ENCODE measurements at places on chromosomes 16 and 17.

DNA sequence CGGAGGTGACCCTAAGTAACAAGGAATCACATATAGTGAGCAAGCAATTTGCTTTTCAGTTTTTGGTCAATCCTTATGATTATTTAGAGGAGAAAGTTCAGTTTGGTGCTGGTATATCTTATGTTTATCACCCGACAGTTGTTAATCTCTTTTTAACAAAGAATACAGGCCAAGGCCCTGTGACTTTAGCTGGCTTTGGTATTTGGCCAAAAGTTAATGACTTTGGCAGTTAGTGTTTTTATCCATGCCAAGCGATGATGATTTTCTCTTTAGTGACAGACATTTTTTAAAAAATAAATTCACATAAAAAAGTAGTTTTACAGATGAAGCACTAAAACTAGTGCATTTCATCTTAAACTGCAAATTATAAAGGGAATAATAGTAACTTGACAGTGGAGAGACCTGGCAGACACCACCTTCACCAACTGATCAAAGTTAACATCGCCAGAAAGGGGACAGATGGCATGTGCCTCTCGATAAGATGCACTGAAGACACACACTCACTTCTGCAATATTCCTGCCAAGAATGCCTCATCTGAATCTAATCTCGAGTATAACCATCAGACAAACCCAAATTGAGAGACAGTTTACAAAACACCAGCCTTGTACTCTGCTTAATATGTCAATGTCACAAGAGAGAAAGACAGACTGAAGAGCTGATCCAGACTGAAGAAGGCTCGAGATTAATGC lies 6.9 kb downstream of the DEXI start:
- DNase-seq: no peak

GRCh38 chr17:50816771-50817751 lies 18.3 kb upstream of the WFIKKN2 start:
- no peak for DNase-seq

DNA sequence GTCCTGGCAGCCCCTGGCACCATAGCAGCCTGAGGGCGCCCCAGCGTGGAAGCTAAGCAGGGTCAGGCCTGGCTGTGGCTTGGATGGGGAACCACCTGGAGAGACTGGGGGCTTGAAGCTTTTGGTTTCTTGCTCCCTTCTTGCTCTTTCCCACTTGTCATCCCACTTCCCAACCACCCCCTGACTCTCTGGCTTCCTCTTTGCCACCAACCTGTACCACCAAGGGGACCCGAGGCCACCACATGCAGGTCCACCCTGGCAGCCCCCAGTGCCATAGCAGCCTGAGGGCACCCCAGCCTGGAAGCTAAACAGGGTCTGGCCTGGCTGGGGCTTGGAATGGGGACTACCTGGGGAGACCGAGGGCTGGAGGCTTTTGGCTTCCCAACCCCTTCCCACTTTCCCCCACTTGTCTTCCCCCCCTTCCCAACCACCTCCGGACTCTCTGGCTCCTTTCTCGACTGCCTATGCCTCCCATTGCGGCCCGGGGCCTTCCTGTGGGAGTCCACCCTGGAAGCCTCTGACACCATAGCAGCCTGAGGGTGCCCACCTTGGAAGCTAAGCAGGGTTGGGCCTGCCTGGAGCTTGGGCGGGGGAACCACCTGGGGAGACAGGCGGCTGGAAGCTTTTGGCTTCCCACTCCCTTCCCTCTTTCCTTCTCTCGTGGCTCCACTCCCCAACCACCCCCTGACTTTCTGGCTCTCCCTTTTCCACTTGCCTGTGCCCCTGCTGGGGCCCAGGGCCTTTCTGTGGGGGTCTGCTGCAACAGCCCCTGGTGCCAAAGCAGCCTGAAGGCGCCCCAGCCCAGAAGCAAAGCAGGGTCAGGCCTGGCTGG lies 2294.4 kb downstream of the TP53TG3F start:
- no peak for DNase-seq

- DNase-seq: no peak
Measured at GRCh38 chr17:56359518-56359917, 206.2 kb downstream of the ANKFN1 start.

DNA sequence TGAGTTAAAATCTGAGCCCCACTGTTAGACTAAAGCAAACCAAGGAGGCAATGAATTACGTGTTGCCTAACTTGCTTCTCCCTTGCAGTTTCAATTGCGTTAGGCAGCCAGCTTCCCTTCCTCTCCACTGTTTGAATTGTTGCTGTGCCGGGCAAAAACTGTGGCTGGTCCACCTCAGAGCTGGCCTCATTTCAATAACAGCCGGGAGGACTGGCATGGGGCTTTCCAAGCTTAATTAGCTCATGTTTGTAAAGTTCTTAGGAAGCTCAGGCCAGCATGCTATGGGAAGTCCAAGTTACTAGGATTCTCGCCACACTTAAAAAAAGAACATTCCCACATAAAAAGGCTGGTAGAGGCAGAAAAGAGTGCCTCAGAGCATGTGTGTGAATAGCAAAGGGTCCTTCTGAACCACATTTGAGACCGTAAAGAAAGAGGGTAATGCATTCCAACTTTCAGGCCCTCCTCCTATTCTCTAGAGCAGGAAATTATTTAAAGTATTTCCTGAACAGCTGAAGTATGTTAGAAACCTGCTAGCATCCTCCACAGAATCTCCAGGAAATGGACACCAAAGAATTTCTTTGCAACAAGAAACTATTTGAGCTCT lies 79.0 kb upstream of the SMURF2 start:
- no peak for DNase-seq

DNA sequence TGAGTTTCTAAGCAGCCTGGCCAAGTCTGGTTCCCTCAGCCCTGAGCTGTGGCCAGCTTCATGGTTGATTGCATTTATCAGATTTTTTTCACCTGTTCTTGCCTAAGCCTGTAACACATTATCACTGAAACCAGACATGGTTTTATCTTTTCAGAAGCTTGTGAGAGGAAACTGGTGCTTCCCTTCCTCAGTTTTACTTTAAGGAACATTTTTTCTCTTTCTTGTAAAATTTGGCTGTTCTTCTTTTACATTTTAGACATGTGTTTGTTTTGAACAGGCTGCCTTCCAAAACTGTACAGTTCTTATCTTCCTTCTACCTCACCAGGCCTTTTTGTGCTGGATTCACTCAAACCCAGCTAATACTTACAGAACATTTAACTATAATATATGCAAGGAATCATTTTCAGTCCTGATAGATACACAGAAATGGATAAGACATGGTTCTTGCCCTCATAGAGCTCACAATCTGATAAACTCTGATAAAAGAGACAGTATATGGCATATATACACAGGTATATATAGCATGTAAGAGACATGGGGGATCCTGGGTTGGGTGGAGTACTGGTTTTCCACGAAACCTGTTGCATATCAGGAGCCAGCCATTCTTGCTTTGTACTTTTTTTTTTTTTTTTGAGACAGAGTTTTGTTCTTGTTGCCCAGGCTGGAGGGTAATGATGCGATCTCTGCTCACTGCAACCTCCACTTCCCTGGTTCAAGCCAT lies 44.5 kb downstream of the ZNRF1 start:
- DNase-seq: no peak

DNA sequence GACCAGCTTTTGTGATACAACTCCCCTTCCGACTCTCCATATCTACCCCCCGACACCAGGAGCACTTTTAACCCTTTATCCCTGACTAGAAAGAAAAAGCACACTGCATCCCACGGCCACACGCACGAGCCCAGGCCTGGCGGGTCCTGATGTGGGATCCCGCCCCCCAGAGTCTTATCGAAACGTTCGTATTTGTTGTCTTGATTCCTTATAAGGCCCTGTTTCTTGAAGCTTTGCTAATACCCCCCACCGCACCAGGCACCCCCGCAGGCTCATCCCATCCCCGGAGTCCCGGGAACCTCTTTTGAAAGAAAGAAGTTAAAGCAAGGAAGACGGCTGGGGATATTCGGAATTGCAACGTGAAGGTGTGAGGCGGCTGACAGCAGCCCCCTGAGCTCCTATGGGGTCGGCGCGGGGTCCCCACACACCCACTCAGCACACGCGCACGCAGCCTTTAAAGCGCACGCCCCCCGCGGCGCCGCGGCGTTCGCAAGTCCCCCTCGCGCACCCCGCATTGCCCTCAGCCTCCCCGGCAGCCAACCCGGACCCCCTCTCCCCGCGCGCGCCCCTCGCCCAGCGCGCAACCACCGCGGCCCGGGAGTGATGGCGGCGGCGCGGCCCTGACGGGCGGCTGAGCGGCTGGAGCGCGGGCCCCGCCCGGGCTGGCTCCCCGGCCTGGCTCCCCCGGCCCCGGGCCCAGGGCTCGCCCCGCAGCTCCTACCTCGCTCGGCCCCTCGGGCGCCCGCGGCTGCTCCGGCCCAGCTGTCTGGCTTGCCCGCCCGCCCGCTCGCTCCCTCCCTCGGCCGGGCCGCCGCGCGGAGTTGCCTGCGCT lies 448 bp downstream of the STAT5B start:
- DNase-seq: no peak

DNA sequence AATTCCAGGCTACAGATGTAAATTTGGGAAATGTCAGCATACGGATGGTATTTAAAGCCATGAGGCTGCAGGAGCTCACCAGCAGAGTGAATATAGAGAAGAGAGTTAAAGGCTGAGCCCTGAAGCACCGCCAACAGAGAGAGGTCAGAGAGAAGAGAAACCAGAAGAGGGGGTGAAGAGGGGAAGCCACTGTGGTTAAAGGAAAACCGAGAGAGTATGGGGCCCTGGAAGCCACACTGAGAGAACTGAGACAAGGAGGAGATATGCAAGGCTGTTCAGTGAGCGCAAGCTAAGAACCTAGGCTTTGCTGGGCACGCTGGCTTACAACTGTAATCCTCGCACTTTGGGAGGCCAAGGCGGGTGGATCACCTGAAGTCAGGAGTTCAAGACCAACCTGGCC lies 24.6 kb downstream of the COPRS start:
- no peak for DNase-seq

GRCh38 chr16:67943256-67943618 lies 683 bp downstream of the LCAT start:
- DNase-seq: no peak

DNA sequence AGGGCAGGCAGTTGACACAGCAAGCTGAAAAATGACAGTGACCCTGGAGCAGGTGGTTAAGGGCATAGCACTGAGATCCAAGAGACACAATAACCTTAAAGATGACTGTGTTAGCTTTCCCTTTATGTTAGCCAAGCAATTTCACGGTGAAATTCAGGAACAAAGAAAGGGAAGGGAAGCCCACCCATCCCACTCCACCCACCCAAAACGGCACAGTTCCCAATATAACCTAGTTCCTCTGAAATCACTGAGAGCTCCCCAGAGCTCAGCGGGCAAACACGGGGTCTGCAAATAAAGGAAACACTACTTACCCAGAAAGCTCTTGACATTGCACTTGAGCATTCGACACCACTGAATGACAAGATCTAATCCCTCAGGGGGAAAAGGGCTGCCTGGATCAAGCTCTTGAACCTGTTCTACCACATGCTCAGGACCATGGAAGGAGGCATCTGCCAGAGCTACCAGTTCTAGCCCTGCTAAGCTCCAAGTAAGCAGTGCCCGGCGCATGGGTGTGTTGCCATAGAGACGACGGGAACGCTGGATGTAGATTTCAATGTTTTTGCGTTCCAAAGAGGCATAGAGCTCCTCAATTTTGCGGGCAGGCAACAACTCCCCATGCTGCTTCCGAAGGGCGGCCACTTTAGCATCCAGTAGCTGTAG lies 10.6 kb downstream of the BLTP2 start:
- DNase-seq: no peak

DNA sequence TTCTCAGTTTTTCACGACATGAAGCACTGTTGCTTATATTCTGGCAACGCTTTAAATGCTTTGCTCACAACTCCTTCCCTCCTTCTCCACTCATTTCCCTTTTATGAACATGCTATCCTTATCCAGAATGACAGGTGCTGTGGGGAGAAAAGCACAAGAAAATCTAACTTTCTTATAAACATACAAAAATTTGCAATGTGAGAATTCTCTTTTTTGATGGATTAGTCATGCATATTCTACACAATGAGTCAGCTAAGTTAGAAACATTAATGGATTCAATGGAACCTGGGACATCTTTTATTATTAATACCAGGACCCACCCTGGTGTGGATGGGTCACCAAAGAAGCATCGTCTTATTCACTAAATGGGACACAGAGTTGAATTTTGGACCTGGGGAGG lies 234.6 kb upstream of the CDH5 start:
- no peak for DNase-seq

GRCh38 chr16:85554114-85554888 lies 58.8 kb upstream of the GSE1 start:
- DNase-seq: peak; percentile 84

DNA sequence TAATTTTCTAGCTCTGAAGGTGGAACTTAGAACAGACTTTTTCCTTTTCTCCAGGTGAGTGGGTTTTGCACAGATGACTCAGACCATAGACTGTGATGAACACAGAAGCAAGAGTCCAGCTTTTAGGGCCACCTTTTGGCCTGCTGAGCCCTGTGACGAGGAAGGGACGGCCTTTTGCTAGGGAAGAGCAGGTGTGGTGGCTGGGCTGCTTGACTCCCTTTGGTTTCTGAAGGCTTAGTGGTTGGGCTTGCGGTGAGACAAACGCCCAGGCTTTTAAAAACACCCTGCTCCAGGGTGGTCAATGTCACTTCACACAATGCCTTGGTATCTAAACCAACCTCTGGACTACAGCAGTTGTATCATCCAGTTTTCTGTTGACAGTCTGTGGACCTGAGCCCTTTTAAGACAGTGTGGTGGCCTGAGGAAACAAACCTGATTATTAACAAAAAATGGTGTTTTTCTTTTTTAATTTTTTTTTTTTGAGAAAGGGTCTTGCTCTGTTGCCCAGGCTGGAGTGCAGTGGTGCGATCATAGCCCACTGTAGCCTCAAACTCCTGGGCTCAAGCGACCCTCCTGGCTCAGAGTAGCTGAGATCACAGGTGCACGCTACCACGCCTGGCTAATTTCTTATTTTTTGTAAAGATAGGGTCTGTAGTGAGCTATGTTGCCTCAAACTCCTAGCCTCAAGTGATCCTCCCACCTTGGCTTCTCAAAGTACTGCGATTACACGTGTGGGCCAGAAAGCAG lies 134.0 kb downstream of the SNX29 start:
- no peak for DNase-seq

DNA sequence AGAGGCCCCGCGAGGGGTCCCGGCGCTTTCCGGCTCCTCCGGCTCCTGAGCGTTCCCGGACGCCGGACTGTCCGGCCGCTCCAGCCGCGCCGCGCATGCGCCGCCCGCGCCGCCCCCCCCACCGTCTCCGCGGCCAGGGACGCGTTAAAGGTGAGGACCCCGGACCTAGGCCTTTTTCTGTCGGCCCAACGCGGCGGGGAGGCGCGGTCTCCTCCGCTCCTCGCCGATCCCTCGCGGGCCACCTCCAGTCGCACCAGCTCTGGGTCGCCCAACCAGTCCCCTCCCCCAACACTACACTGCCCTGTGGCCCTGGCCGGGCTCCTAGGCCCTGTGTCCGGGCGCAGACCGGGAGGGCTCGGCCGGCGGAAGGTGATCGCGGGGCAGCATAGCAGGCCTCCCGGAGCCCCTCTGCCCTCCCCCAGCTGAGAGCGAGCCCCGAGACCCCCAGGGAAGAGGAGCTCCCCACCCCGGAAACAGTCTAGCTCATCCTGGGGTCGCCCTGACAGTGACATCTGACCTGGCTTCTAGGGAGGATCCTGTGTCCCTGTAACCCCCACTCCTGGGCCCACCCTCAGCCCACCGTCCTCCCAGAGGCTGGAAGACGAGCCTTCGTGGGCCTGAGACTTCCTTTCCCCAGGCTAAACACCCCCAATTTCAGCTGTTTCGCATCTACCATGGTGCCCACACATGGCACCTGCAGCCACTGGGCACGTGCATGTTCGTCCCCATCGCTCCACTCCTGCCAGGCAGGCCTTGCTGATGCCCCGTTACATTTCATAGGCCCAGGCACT lies 14.7 kb upstream of the BCAR1 start:
- no peak for DNase-seq

- DNase-seq: no peak
Measured at GRCh38 chr16:4426021-4426684, 485 bp downstream of the DNAJA3 start.

- DNase-seq: no peak
Measured at GRCh38 chr17:82678265-82678891, 20.1 kb downstream of the RAB40B start.
